Right lobe of liver (tissue), 6 donors: ENCODE measurements at places on chromosomes 1 and 21. TPM values are rescaled to one million over a fixed set of nuclear protein-coding genes. Genes with fewer than 3 reads are reported as not detected.

The RAB42 gene
- 0.28 TPM for total RNA-seq

The TTC34 gene
- total RNA-seq: 0.22 TPM

The TRIM63 gene
- total RNA-seq: 0.49 TPM

The TRPM2 gene
- 1.2 TPM for total RNA-seq

The FAM43B gene
- total RNA-seq: not detected

The UBASH3A gene
- total RNA-seq: 0.13 TPM

The OR2T11 gene
- not detected for total RNA-seq

The VSIG8 gene
- total RNA-seq: not detected

The PM20D1 gene
- total RNA-seq: 0.14 TPM

The MYOC gene
- total RNA-seq: not detected

The SLAMF1 gene
- 0.34 TPM for total RNA-seq

The IGSF3 gene
- total RNA-seq: 4.9 TPM

The AMY1B gene
- total RNA-seq: not detected

The DPT gene
- total RNA-seq: 1.6 TPM

The EPHA2 gene
- total RNA-seq: 8.1 TPM

The S100A7 gene
- total RNA-seq: not detected

The CATSPER4 gene
- not detected for total RNA-seq

The FYB2 gene
- total RNA-seq: 27.5 TPM

The SLAMF7 gene
- 0.74 TPM for total RNA-seq

The NBPF4 gene
- not detected for total RNA-seq

The RXRG gene
- not detected for total RNA-seq

The CFAP74 gene
- total RNA-seq: 3.5 TPM

The FCN3 gene
- 213 TPM for total RNA-seq

The ZNF362 gene
- 8.4 TPM for total RNA-seq

The IL10RB gene
- 23.7 TPM for total RNA-seq

The PIK3CD gene
- 2.7 TPM for total RNA-seq

The PRKAA2 gene
- 3.2 TPM for total RNA-seq

The ADAMTSL4 gene
- total RNA-seq: 20.5 TPM

The FCAMR gene
- 1.8 TPM for total RNA-seq
